ENCODE measurements at places on chromosomes 2 and 18. TPM values are rescaled to one million over a fixed set of nuclear protein-coding genes. Genes with fewer than 3 reads are reported as not detected.

The RASGRP3 gene
- total RNA-seq = 25.8 TPM

The ASB18 gene
- not detected for total RNA-seq

The SERPINE2 gene
- 5.4 TPM for total RNA-seq

The SNX17 gene
- total RNA-seq = 93.5 TPM

The PNPT1 gene
- total RNA-seq = 13.1 TPM

The BMP10 gene
- total RNA-seq = not detected

The POTEC gene
- not detected for total RNA-seq

The ZC3H6 gene
- 20.1 TPM for total RNA-seq

The VSNL1 gene
- total RNA-seq = not detected

The CENPA gene
- total RNA-seq = 0.66 TPM

The PAX3 gene
- total RNA-seq = 0.51 TPM

The NEU2 gene
- not detected for total RNA-seq

The TRIM43 gene
- total RNA-seq = not detected

The HNMT gene
- 161 TPM for total RNA-seq

The MAB21L4 gene
- not detected for total RNA-seq

The BCL11A gene
- 0.38 TPM for total RNA-seq

The CERKL gene
- total RNA-seq = not detected

The HRH4 gene
- 0.68 TPM for total RNA-seq
